CD4-positive, alpha-beta T cell treated with Interleukin-4 for 1 hour (primary cell): ENCODE measurements at places on chromosomes 16 and 17.

- no peak for DNase-seq
These were observed 17.7 kb downstream of the SLC16A3 start for GRCh38 chr17:82246365-82247181.

DNA sequence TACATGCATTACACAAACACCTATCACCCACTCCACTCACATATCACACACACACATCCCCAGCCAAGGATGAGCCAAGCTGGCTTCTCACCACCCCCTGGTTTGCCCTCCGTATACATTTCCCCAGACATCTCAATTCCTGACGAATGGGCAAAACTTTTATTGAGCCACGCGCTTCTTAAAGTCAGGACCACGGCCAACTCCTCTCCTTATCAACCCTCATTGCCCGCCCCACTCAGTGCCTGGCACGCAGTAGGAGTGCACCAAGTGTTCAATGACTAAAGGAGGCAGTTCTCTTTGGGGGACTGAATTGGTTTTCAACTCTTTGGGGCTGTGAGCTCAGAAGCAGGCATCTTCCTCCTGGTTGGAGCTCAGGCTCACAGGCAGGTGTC, 22.5 kb upstream of the C16orf78 start:
- no peak for DNase-seq

GRCh38 chr16:78462288-78463208, 363.1 kb downstream of the WWOX start:
- no peak for DNase-seq

GRCh38 chr16:28503470-28504259, 3.0 kb downstream of the IL27 start:
- DNase-seq, result no peak

DNA sequence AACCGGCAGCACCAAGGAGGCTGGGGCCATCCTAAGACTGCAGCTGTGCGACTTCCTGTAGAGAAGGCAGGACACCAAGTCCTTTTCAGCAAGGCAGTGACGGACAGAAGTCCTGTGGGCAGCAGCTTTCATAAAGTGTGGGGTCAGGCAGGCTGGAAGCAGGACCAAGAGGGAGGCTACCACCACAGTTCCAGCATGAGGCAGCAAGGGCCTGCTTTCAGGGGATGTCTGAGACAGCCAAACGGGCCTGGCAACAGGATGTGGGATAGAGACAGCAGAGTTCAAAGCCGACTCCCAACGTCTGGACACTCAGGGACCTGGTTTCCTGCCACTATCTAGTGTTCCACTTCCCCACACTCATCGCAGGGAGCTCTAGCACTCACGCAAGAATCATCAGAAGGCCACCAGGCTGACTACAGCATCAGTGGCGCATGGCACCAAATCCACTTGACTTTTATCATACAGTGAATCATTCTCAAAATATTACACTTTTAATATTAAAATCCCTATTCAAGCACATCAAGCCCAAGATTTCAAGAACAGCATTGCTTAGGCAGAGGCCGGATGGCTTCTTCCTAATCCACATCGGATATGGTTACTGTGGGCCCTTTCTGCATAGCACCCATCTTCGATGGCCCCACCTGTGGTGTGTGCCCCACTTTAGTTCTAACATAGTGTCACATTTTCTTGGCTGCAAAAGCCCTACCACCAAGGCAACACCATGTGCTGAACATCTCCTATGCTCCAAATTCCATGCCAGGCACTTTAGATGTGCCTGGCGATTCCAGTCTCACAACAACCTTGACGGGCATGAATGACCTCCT, 5.2 kb downstream of the USP7 start:
- no peak for DNase-seq

DNA sequence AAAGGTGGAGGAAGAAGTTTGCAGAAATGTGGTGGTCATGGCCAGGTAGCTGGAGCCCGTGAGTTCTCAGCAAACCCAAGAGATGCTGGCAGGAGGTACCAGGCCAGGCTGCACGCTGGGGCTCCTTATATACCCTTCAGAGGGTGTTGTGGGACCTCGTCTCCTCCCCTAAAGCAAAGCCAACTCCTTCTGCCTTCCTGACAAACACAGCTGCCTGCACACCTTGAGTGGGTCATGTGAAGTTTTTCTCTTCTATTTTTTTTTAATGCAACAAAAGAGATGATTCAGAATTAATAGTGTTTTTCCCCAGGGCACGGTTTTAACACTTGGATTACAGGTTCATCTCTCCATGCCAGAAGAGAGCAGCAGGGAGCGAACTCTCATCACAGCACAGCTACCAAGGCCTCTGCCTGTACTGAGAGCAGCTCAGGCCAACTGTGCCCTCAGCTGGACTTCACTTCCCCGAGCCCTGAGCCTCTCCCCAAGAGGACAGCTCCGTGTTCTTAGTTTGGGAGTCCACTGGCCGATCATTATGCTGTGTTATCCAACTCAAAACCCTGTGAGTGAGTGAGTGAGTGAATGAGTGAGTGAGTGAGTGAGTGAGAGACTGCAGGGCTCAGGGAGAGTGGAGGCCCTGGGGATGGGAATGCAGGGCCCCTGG, at the start of gene KRT15:
Gene KRT15, minus strand, starts transcription at position 102 of the 661 bp plus-strand sequence. Its CDS starts 63 bp downstream, at position 39.
- no peak for DNase-seq

DNA sequence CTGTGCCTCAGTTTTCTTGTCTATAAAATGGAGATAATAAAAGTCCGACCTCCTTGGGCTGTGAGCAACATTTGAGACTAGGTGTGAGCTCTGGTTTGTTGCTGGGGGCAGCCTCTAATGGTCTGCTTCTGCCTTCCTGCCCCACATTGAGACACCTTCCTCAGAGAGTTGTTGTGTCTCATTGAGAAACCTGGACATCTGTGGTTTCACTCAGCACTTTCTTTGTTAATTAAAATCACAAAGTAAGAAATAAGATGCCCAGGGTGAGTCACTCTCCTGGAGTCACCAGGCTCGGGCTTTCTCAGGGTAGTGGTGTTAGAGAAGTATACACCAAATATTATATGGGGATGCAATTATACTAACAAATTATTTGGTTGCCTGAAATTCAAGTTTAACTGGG, 389.2 kb upstream of the SALL1 start:
- no peak for DNase-seq

GRCh38 chr17:65154770-65155589, 17.8 kb downstream of the RGS9 start:
- no peak for DNase-seq

DNA sequence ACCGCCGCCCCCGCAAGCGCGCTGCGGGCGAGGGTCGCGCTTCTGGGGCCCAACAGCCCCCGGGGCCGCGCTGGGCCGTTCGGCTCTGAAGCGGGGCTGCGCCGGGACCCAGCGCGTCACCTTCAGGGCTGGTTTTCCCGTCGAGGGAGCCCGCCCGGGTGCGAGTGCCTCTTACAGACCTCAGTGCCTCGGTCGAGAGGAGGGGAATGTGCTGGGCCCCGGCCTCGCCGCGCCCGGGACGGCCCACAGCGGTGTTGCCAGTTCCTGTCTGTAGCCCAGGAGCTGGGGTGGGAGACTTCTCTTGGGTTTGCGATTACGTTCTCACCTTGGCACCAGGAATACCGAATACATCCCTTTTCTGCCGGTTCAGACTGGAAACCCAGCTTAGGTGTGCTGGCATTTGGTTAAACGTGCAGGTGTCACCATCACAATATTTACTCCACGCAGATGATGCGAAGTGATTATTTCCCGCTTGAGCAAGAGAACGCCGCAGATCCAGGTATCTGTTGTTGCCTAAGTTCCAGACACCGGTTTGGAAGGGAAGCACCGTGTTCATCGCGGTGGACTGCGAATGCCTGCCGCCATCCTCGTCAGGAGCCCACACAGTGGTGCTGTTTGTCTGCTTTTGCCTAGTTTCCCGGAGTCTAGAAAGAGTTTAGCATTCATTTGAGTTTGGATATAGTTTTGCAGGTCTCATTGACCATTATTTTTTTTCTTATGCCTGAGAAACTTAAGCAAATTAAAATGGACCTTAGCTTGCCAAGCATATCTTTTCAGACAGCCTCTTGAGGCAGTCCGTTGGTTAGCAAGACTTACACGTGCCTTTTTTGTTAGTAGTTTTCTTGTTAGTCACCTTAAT, 914 bp downstream of the MAP1LC3B start:
- DNase-seq, result no peak

- DNase-seq, result no peak
These were observed 9.1 kb downstream of the NHERF1 start for GRCh38 chr17:74757502-74757901.

DNA sequence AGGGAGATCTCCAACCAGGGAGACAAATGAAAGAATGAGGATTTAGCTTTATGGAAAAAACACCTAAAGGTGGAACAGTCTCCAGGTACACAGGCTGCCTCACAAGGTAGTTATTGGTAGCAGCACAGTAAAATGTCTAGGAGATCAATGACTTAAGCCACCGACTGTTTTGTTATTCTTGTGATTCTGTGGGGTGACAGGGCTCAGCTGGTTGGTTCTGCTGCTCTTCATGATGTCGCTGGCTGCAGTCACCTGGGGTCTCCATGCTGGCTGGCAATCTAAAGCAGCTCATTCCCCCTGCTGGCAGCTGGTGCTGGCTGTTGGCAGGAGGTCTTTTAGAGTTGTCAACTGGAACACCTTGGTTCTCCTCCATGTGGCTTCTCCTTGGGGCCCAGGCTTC, 69.2 kb downstream of the FOXL1 start:
- DNase-seq, result no peak

DNA sequence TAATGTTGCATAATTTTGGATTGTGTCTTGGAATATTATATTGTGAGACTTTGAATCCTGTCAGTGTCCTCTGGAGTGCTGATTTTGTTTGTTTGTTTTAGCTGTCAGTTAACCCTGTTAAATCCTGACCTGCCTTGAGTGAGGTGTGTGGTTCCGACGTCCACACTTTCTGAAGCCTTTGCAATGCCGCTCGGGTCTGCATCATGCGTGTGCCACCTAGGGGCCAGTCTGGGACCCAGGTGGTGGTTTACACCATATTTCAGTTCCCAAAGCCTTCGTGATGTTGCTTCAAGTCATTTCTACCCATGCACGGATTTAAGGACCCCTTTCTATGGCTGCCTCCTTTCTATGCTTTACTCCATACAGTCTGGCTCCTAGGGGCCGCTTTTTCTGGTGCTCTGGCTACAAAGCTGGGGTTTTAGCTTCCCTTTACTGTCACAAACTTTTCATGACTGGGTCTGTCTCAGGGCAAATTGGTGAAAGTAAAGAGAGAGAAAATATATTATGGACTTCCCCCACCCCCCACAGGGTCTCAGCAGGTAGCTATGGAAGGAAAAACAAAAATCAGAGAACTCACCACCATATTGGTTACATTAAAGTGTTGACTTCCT, 11.4 kb upstream of the OR4D1 start:
- DNase-seq, result no peak

DNA sequence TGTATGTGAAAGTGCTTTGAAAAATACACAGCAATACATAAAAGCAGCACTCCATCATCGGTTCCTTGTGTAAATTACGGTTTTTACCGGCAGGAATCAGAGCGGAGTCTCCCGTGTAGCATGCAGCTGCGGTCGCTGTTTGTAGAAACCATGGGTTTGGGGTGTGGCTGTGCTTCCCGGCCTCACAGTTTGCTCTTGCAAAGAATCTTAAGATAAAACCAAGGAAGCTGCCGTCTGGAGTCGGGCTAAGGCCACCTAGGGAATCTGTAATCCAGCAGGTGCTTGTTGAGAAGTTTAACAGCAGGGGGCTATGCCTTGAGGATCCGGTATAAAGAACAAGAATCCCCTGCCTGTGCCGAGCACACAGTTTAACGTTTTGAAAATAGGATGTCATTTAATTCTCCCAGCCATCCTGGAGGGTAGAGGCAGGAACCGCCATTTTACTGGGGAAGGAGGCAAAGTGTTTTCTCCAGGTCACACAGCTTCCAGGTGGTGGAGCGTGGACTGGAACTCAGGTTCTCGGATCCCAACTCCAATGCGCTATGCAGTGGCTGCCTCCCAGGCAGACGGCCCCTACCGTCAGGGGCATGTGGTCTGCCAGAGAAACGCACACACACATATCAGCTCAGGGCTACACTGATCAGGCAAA, 6.0 kb upstream of the TLCD3A start:
- no peak for DNase-seq

- no peak for DNase-seq
These were observed 59.7 kb upstream of the TNRC6C start for GRCh38 chr17:77898521-77899434.
